ENCODE measurements at places on chromosomes 1 and 21.

GRCh38 chr21:26966649-26967061 is 233 bp downstream of the ADAMTS5 start:
- peak; percentile 5 for DNase-seq

DNA sequence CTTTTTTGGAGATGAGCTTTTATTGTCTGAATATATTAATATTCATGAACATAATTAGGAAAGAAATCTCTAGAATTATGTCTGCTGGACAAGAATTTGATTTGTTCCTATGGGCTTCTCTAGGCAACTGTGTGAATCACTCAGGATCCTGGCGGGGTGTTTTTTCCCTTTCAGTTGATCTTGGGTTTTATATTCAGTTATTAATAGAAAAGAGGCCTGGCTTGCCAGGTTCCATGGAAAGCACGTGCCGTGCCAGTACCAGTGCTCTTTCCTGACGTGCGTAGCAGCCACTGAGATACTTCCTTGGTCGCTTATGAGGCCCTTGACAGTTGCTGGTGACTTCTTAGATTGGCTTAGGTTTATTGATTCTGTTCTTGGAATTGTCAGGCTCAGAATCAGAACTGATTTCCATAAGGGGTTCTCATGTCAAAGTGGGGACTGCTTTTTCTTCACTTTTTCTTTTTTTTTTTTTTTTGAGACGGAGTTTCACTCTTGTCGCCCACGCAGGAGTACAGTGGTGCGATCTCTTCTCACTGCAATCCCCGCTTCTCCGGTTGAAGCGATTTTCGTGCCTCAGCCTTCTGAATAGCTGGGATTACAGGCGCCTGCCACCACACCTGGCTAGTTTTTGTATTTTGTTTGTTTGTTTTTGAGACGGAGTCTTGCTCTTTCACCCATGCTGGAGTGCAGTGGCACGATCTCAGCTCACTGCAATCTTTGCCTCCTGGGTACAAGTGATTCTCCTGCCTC is 48.7 kb upstream of the KIF1B start:
- no peak for DNase-seq

DNA sequence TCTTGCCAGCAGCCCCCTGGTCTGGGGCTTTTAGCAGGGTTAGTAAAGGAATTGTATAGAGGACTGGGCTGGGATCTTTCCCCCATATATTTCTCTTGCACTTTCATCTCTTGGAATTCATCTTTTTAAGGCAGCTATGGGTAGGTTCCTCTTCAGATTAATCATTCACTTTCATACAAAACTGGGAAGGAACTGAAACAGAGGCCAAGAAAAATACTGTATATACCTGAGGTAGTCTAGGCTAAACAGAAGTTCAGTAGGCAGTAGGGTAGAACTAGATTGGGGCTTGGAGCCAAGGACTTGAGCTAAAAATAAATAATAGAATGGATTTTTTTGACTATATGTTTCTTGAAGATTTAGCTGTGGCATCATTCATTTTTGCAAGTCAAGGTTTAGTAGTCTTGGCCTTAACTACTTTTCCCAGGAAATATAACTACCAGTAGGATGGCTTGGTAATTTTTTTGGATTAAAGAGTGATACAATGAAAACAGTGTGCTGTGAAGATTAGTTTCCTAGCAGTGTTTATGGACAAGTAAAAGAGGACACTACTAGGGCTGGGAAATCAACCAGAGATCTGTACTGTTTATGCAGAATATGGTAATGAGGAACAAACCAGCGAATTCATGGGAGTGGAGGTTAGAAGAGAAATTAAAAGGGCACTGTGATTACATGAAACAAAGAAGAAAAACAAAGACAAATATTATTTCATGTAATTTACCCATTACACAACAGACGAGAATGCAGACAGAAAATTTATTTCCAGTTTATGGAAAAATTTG is 50.9 kb upstream of the PTGS2 start:
- no peak for DNase-seq

GRCh38 chr1:185137896-185138545 is 18.7 kb downstream of the TRMT1L start:
- DNase-seq, result no peak

- no peak for DNase-seq
These were observed 446.8 kb downstream of the USP25 start for GRCh38 chr21:16176570-16176969.

- DNase-seq, result no peak
These were observed 479.9 kb upstream of the ZP4 start for GRCh38 chr1:238370599-238370998.

DNA sequence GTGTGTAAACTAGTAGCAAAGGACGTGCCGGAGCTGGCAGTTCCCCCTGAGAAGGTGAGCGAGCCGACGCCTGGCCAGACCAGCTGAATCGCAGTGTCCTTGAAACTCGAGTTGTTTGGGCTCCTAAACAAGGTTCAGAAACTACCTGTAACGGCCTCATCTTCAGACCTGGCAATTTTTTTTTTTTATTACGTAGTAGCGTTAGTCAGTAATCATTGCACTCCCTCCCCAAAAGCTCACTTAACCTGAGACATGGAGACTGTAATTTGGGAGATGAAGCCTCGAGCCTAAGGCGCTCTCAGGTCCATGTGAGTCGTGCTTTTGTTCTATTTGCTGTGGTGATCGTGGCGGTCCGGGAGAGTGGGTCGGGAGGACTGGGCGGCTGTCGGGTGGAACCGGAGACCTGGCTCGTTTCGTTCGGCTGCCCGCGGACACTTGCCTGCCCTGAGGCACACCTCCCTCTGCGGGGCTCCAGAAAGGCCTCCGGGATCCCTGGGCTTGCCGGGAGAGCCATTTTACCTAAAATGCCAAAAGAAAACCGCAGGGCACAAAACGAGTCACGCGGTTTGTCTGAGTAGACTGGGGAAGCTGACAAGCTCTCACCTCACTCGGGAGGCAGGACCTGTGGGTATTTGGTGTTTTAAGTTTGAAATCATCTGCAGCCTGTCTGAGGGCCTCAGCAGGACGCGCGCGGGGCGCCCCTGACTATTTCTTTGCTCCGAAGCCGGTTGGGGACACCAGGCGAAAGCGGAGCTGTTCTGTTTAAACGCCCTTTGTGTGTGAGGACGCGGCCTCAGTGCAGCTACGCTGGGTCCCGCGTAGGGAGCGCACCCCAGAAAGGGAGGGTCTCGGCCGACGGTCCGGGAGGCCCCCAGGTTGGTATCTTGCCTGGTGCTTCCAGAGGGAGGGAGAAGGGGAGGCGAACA is 722 bp downstream of the LHX8 start:
- no peak for DNase-seq

GRCh38 chr1:15579683-15580047 is 5.2 kb downstream of the AGMAT start:
- DNase-seq, result no peak

- DNase-seq, result no peak
These were observed 17.2 kb upstream of the ZNF683 start for GRCh38 chr1:26389604-26390247.

GRCh38 chr1:113488576-113489177 is 98.4 kb downstream of the MAGI3 start:
- DNase-seq, result no peak

DNA sequence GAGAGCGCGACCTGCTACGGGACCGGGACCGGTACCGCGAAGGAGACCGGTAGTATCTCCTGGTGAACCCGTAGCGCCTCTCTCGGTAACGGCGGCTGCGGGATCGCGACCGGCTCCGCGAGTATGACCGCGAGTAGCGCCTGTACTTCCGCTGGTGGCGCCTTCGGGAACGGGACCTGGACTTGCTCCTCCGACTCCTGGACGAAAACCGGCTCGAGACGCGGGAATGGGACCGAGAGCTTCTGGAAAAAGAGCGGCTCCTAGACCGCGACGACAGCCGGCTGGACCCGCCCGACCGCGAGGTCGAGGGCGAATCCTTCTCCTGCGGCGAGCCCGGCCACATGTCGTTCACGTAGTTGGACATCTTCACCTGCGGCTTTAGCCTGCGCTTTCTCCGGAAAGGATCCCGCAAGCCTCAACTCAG is 642 bp downstream of the RSRP1 start:
- DNase-seq, result no peak

- peak; percentile 54 for DNase-seq
These were observed 107.6 kb downstream of the BCAR3 start for GRCh38 chr1:93573940-93574469.

GRCh38 chr1:29824025-29824424 is 587.7 kb downstream of the PTPRU start:
- DNase-seq, result no peak

DNA sequence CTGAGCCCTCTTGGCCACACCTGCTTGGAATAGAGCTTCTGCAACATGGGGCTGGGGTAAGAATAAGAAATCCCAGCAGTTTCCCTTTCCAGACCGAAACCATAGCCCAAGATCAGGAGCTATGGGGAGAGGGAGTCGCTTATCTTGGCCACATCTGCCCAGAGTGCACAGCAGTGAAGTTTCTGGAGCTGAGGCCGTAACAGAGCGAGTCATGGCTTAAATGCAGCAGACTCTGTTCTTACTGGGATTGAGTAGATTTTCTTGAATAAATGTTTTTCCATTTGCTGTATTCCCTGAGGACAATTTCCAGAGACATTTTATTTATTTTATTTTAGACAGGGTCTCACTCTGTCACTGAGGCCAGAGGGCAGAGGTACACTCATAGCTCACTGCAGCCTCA is 33.5 kb downstream of the CFAP57 start:
- DNase-seq, result no peak

GRCh38 chr1:156056326-156056849 is 1.8 kb downstream of the LAMTOR2 start:
- no peak for DNase-seq

- no peak for DNase-seq
These were observed 95.3 kb downstream of the FOXD2 start for GRCh38 chr1:47532921-47533792.

- DNase-seq, result no peak
These were observed 58.1 kb upstream of the SH3GLB1 start for GRCh38 chr1:86646256-86646655.

DNA sequence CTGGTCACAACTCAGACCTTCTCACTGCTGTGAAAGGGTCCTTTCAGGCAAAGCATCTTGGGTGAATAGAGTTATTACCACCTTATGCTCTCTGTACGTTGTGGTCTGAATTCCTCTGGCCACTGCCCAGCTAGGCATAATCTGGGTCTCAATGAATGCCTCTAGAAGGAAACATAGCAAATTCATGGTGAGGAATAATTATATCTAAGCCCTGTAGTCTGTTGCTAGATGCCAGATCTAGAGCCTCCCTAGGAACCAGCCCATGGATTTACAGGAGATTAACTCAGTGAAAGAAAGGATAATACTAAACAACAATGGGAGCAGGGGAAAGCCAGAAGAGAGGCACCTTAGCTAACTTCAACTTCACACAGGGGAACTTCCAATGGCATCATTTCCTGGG is 2.4 kb upstream of the COL11A1 start:
- DNase-seq, result peak; percentile 40

GRCh38 chr1:89607586-89608318 is 25.2 kb upstream of the LRRC8C start:
- no peak for DNase-seq

DNA sequence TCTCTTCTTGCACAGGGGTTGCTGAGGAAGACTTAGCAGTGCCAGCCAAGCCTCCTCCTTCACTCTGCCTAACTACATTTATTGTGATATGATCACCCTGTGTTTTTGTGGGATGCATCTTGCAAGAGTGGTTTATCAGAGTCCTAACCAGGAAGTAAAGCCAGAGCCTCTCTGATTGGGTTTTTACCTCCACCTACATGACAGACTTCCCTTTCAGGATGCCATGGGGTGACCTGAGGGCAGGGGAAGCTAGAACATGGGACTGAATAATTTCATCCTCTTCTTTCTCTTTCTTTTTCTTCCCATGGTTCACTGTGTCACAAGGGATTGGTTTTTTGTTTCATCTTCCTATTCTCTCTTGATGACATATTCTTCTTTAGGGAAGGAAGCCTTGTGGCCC is 146.6 kb downstream of the HHAT start:
- no peak for DNase-seq

GRCh38 chr1:231201979-231202633 is 38.9 kb upstream of the GNPAT start:
- DNase-seq, result no peak

- no peak for DNase-seq
These were observed 11.4 kb downstream of the SMYD2 start for GRCh38 chr1:214292322-214292721.

DNA sequence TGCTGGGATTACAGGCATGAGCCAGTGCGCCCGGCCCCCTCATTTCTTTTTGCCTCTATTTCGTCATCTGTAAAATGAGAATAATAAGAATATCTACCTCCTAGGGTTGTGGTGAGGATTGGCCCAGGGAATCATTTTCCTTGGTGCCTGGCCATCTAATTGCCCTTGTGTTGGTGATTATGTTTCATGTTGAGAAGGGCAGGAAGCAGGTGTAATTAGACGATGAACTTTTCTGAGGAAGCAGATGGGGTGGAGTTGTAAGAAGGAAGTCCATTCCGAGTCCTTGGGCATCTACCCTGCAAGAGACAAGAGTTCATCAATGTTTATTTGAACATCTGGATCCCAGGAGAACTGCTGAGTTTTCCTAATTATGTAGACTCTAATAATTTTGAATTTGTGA is 38.7 kb upstream of the NEK2 start:
- DNase-seq, result no peak

DNA sequence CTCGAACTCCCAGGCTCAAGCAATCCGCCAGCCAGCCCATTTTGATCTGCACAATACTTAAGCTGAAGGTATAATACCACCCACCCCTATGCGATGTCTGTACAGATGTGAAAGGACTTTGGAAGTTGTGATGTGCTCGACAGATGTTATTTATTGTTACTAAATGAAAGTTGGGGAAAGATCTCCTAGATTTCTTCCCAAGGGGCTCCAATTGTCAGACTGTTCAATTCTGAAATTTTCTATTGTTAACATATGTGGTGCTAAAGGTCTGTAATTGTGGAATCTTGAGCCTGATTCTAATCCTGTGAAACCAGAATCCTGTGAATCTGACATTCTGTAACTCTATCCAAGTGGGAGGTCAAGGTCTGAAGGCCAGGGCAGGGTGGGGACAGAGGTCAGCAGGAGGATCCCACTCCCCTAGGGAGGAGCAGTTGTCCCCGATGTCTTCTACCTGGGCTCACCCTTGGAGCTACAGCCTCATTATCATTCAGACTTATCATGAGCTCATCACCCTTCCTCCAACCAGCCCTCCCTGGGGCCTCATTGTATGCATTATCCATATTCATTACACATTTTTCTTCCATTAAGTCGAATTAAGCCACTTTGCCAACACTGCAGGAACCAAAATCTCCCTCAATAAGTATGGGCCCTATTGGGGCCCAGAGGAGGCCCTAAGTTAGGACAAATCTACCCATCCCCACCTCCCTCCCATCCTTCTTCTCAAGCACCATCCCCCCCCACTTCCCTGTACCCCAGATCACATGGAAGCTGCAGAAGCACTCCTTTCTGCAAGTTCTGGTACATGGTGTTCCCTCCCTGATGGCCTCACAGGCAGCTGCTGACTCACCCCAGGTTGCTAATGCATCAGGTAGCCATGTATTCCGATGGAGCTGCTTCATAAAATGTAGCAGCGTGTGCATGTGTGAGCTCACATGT is 32.3 kb downstream of the SHISAL2A start:
- no peak for DNase-seq

GRCh38 chr21:43876605-43877004 is 11.6 kb downstream of the AGPAT3 start:
- DNase-seq, result no peak

GRCh38 chr1:114135786-114136185 is 17.9 kb downstream of the SYT6 start:
- no peak for DNase-seq

All from SK-MEL-5 (cell line).